ENCODE measurements at places on chromosomes 1 and 21.

GRCh38 chr1:224541901-224542630, 74.1 kb upstream of the CNIH3 start:
- no peak for DNase-seq

DNA sequence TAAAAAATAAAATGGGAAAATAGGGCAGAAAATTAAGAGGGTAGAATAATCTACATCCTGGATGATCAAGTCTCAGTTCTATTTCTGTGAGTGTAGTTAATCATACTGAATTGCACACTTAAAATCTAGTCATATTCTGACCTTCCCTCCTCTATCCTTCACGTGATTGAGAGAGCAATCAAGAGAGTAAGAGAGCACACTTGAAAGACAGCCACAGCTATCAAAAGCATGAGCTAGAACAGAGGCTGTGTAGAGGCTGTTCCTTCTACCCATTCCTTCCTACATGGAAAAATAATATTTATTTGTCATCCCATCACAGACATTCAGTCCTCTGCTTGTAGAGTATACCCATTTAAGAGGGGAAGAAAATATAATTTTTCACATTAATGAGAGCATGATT, 52.4 kb downstream of the PHC2 start:
- no peak for DNase-seq

- DNase-seq, result no peak
Measured at GRCh38 chr1:41468122-41468762, 16.2 kb downstream of the EDN2 start.

GRCh38 chr1:226958300-226958699, 18.2 kb downstream of the COQ8A start:
- no peak for DNase-seq

GRCh38 chr1:147551036-147551435, 9.7 kb downstream of the BCL9 start:
- no peak for DNase-seq

DNA sequence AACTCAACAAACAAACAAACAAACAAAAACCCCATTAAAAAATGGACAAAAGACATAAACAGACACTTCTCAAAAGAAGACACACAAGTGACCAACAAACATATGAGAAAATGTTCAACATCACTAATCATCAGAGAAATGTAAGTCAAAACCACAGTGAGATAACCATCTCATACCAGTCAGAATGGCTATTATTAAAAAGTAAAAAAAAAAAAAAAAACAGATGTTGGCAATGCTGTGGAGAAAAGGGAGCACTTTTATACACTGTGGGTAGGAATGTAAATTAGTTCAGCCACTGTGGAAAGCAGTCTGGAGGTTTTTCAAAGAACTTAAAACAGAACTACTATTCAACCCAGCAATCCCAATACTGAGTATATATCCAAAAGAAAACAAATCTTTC, 94.7 kb downstream of the PLPP3 start:
- DNase-seq, result no peak

DNA sequence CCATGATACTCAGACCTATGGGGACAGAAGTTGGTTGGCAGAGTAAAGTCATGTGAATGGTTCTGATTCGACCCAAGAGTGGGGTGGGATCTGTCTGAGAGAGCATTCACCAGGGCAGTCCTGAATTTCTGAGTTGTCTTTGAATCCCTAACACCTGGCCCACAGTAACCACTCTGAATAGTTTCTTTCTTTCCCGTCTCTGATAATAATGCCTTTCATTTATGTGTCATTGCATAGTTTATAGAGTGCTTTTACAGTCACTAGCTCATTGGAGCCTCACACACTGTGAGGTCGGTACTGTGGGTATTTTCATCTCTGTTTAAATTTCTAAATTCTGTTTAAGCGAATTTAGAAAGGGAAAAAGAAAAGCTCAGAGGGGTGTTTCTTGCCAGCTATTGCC, 147.1 kb downstream of the C1orf21 start:
- DNase-seq, result no peak

DNA sequence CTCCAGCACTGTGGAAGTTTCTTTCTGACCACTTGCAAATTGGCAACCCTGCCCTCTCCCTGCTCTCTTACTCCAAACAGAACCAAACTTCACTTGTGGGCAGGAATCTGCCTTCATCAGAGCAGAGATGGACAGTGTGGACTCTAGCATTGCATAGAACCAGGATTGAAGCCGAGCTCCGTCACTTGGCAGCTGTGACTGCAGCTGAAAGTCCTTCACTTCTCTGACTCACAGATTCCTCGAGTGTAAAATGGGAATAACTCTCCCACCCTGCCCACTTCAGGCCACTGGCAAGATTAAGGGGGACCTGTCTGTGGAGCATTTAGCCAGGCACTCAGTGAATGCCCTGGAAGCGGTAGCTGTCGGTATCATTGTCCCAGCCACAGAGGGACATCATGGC, 75.7 kb upstream of the ZBTB40 start:
- DNase-seq, result no peak

DNA sequence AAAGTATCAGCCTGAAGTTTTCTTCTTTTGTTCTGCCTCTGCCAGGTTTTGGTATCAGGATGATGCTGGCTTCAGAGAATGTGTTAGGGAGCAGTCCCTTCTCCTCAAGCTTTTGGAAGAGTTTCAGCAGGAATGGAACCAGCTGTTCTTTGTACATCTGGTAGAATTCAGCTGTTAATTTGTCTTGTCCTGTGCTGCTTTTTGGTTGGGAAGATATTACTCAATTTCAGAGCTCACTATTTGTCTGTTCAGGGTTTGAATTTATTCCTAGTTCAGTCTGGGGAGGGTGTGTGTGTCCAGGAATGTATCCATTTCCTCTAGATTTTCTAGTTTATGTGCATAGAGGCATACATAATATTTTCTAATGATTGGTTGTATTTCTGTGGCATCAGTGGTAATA, 12.8 kb downstream of the ZNF678 start:
- no peak for DNase-seq

- DNase-seq, result peak; percentile 92
Measured at GRCh38 chr1:248873993-248874533, 15.2 kb upstream of the ZNF692 start.

GRCh38 chr1:76940571-76941335, 73.5 kb downstream of the ST6GALNAC5 start:
- no peak for DNase-seq

DNA sequence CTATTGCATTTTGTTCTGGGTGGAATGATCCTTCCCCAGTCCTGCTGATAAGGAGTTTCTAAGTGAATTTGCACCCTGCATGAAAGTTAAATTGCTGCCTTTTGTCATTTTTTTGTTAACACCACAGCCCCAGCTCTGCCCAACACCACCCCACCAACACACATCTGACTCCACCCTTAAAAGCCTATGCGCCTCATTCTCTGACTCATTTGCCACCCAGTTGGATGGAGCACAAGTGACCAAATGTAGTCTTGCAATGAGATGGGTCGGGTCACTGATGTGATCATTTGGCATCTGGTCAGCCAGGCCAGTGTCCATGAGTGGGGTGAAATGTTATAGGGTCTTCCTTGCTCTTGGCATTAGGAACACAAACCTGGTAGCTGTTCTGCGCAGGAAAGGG, 256.8 kb downstream of the KAZN start:
- DNase-seq, result no peak

DNA sequence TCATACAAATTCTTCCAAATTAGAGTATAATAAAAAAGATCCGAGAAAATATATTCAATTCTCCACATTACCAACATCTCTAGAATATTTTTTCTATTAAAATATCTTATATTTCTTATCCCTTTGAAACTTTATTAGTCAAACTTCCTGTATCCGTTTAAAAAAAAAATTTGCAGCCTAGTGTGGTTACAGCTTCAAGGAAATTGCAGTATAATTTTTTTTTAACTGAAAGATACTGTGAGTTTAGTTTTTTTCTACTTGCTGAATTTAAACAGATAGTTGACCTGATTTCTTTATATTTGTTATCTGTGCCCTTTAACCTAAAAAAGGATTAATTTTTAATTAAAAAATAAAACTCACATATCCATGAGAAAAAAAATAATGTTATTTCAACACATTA, 1.5 kb downstream of the RGS18 start:
- no peak for DNase-seq

- DNase-seq, result no peak
Measured at GRCh38 chr1:184513421-184513820, 126.6 kb downstream of the C1orf21 start.

DNA sequence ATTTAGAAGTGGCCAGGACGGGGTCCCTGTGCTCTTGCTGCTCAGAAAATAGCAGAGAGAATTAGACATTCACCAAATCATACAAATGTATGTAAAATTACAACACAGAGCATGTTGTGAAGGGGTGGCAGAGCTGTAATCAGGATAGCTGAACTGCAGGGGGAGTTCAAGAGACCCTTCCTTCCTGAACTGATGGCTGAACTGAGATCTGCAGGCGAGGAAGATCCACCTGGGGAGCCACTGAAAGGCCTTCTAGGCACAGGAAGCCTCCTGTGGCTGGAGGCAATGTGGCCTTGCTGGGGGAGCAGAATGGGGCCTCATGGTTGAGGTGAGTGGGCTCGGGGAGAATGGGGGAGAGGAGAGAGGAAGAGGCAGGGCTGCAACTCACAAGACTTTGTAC, 216.5 kb downstream of the PRDM2 start:
- DNase-seq, result no peak

- no peak for DNase-seq
Measured at GRCh38 chr1:21924503-21925005, 12.6 kb downstream of the HSPG2 start.

DNA sequence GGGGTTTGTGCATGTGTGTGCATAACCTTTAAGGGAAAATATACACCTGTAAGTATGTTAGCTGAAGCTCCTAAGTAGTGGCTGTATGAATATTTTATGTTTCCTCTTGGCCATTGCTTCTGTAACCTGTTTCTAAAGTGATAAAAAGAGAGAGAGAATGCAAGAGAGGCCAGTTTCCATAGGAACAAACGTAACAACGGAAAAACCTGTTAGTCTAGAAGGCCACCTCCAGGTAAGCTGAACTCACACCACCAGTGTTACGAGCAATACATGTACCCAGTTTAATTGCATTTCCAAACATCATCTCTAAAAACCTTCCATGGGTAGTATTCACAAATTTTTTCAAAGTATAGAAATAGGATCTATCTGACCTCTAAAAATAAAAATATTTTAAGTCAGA, 63.1 kb downstream of the PLPPR4 start:
- no peak for DNase-seq

DNA sequence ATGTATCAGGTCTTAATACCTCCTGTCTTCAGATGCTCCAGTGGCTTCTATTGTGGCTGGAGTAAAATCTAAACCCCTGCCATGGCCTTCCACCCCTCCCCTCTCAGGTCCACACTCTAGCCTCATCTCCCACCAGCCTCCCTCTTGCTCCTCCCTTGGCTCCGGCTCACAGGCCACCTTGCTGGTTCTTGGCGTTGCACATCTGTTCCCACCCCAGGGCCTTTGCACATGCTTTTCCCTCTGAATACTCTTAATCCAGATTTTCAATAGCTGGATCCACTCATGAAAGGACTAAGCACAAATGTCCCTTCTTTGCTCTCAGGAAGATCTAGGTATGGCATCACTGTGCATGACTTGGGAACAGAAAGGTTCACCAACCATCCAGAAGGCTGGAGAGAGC, 415.4 kb upstream of the VAMP3 start:
- no peak for DNase-seq

DNA sequence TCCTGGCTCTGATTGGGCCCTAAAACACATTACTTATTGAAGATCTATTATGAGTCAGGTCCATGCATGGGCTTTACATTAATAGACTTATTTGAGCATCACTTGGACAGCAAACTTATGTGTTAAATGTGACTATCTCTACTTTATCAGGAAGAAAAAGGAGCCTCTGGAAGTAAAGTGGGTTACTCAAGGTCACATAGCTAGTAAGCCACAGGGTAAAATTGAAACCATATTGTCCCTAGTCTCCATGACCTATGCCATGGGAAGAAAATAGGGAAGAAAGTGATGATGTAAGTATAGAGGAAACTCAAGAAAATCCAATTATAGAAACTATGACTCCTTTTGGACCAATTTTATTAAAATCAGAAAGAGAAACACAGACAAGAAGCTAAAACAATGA, 555.3 kb downstream of the NUF2 start:
- DNase-seq, result no peak

GRCh38 chr1:42576935-42577334, 81.3 kb upstream of the PPIH start:
- DNase-seq, result no peak

- no peak for DNase-seq
Measured at GRCh38 chr1:205365945-205366463, 9.3 kb upstream of the KLHDC8A start.

- DNase-seq, result no peak
Measured at GRCh38 chr1:10051656-10052055, 18.9 kb downstream of the UBE4B start.

DNA sequence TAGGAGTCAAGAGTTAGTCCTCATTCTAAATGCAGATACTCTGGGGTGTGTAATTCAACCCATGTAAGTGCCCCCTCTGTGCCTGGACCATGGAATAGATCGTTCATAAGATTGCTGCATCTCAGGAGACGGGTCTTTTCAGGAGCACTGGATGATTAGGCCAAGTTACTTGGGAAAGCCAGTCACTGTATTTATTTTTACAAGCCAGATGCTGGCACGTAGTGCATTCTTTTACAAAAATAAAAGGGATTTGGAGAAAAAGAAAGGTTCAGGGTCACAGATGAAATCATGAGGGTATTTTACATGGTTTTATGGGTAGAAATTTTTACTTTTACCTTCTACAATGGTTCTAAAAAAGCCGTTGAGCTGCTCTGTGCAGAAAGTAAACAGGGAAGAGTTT, 102.6 kb upstream of the UBE2U start:
- no peak for DNase-seq

DNA sequence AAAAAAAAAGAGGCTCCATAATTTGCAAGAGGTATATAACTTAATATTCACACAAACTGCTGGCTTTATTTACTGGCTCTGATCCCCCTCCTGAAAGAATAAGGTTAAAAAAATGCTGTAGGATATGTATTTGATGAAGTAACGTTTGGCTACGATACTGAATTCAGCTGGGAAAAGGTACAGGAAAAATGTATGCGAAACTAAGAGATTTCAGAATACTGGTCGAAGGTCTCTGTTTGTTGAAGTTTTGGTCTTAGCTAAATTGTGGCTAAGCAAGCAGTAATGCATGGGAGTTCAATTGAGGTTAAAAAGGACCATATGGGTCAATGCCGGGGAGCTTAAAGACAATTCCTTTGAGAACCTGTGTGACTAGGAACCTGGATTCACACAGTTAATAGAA, 355.5 kb upstream of the NCAM2 start:
- DNase-seq, result no peak

GRCh38 chr21:26116456-26117011, 54.0 kb downstream of the APP start:
- no peak for DNase-seq

All from activated T-cell treated with anti-CD3 and anti-CD28 coated beads, Interleukin-2, amount 50 U/mL, for 48 hours (primary cell).